EL (cell line): ENCODE measurements at places on chromosomes 16 and 17.

GRCh38 chr17:66633317-66633965, 201.5 kb upstream of the CACNG5 start:
- DNase-seq = peak; percentile 57

DNA sequence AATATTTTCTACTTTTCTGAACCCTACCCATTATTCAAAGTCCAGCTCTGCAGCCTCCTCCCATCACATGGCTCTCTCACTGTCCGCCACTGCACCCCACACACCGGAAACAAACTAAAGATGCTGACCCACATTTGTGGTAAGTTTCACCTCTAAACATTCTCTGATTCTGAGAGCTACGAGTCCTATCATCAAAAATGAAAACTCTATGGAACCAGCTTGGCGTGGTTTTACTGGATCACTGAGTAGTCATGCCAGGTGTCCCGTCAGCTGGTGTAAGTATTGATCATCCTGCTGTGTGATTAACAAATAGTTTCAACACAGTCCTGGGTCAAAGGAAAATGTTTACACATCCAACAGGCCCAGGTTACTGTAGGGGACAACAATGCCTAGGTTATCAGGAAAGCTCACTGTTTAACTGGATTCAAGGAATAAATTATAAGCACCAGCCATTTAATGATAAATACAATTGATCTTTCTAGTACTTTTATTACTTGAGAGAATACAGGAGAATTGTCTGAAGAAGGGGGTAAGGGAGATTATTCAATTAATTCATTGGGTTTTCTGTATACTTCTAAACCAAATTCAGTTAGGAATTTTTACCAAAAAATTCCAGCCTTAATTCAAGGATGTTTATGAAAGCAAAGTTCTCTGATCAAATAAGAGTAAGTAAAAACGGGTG, 33.9 kb downstream of the CYTH1 start:
- no peak for DNase-seq

GRCh38 chr17:39400547-39401411, 647 bp downstream of the FBXL20 start:
- DNase-seq = peak; percentile 21

GRCh38 chr17:37037590-37038155, 88.9 kb downstream of the AATF start:
- DNase-seq = no peak

DNA sequence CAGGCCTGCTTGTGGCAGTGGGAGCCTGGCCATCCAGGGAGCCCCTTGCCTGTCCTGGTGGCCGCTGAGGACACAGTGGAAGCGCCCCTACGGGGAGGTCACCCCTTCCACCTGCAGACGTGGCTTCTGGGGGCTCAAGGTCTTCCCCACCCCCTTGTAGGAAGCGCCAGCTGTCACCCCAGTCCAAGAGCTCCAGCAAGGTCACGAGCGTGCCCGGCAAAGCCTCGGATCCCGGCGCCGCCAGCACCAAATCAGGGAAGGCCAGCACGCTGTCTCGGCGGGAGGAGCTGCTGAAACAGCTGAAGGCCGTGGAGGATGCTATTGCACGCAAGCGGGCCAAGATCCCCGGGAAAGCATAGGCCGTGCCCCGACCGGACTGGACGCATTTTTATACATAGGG, 7.4 kb upstream of the IL17C start:
- no peak for DNase-seq

DNA sequence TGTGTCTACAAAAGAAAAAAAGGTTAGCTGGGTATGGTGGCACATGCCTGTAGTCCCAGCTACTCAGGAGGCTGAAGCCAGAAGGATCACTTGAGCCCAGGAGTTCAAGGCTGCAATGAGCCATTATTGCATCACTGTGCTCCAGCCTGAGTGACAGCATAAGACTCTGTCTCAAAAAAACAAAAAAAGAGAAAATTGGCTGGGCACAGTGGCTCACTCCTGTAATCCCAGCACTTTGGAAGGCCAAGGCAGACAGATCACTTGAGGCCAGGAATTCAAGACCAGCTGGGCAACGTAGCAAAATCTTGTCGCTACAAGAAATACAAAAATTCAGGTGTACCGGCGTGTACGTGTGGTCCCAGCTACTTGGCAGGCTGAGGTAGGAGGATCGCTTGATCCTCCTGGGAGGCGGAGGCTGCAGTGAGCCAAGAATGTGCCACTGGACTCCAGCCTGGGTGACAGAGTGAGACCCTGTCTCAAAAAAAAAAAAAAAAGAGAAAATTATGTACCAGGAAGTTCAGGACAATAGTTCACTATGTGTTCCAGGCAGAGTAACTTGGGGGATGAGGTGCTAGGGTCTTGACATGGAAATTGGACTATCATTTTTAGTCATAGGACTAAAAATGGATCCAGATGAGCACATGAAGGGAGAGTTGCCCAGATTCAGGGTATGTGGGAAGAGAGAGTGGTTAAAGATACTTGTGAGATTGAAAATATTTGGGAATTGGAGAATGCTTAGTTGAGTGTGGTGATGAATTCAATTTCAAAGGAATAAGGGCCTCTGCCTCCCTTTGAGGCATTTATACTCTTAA, 11.0 kb downstream of the ALDH3A2 start:
- DNase-seq = no peak

GRCh38 chr17:66755101-66755943, 79.6 kb upstream of the CACNG5 start:
- DNase-seq = no peak

GRCh38 chr16:73527187-73527586, 479.3 kb upstream of the ZFHX3 start:
- DNase-seq = no peak

DNA sequence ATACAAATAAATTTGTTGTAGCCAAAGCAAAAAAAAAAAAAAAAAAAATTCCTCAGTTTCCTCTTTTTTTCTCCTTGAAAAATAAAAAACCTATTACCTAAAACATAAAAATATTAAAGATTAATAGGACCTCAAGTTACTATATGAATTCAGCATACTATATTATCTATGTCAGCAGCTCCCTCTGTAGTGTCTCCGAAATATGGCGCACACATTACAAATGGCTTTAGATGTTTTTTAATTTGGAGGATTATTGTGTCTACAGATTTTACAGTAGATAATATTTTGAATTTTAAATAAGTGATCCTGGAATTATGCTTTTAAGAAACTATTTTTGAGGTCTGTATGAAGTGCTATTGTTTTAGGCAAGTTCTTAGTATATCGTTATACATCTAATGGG, 94.4 kb downstream of the NLK start:
- DNase-seq = no peak

- DNase-seq = peak; percentile 69
Observed at GRCh38 chr17:2111691-2112090, 56.8 kb downstream of the HIC1 start.

DNA sequence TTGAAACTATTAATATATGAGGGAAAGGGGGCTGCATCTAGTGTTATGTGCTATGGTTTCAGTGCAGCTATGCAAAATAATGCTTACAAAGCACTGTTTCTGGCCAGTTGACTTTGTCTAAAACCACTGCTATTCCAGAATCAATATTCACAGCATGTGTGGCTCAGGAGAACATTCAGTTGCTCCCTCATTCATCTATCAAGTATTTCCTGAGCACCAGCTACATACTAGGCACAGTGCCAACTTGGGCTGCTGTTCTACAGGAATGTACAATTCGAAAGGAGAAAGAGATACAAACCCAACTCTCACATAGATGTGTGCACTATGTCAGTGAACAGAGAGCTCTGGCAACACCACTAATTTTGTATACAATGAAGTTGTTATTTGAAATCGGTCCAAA, 183.0 kb downstream of the PHKB start:
- DNase-seq = peak; percentile 82

DNA sequence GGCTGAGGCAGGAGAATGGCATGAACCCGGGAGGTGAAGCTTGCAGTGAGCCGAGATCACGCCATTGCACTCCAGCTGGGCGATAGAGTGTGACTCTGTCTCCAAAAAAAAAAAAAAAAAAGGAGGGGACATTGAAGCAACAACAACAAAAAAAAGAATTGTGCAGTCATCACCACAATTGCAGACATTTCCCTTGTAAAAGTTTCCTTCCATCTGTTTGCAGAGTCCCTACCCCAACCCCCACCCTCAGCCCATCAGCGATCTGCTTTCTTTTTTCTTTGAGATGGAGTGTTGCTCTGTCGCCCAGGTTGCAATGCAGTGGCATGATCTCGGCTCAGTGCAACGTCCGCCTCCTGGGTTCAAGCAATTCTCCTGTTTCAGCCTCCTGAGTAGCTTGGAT, 3.7 kb downstream of the MGRN1 start:
- DNase-seq = no peak

- peak; percentile 91 for DNase-seq
Observed at GRCh38 chr17:35245196-35245486, 2.3 kb downstream of the SLFN5 start.

- no peak for DNase-seq
Observed at GRCh38 chr17:38564869-38565268, 40.9 kb downstream of the SRCIN1 start.

DNA sequence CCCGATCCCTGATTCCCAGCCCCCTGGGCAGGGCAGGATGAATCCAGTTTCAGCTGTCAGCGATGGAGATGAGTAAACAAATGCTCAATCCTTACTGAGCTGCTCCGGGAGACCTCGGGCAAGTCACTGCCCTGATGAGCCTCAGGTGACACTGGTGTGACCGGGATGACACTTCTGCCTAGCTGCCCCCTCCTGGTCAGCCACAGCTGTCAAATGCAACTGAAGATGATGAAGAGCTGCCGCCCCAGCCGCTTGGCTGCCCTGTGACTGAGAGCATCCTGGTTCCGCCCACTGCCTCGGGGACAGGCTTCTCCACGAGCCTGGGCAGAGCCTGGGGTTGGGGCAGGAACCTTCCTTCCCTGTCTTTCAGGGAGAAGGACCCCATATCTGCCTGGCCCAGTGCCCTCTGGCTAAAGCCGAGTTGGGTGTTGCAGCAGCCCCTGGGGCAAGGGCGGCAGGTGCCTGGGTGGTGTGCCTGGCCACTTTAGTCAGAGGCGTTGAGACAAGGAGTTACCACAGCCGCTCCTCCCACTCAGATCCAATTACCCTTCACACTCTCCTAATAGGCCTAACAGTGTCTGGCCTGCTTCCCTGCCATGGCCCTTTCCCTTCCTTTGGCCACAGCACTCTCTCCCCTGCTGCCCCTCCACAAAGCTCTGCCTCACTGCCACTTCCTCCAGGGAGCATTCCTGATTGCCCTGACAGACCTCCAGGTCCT, 5.5 kb downstream of the CCL17 start:
- DNase-seq = no peak

GRCh38 chr16:7744546-7745264, 412.1 kb downstream of the RBFOX1 start:
- no peak for DNase-seq

- peak; percentile 44 for DNase-seq
Observed at GRCh38 chr16:68792465-68793324, 50.6 kb upstream of the TANGO6 start.

- no peak for DNase-seq
Observed at GRCh38 chr17:19421926-19422325, 10.9 kb downstream of the RNF112 start.

- peak; percentile 58 for DNase-seq
Observed at GRCh38 chr16:67526149-67526791, 2.4 kb upstream of the RIPOR1 start.

- DNase-seq = peak; percentile 44
Observed at GRCh38 chr16:674968-675883, at the start of gene RHBDL1. TSS of gene RHBDL1 (plus strand) at chr16:675671. CDS start at chr16:675791, 120 bp downstream.

DNA sequence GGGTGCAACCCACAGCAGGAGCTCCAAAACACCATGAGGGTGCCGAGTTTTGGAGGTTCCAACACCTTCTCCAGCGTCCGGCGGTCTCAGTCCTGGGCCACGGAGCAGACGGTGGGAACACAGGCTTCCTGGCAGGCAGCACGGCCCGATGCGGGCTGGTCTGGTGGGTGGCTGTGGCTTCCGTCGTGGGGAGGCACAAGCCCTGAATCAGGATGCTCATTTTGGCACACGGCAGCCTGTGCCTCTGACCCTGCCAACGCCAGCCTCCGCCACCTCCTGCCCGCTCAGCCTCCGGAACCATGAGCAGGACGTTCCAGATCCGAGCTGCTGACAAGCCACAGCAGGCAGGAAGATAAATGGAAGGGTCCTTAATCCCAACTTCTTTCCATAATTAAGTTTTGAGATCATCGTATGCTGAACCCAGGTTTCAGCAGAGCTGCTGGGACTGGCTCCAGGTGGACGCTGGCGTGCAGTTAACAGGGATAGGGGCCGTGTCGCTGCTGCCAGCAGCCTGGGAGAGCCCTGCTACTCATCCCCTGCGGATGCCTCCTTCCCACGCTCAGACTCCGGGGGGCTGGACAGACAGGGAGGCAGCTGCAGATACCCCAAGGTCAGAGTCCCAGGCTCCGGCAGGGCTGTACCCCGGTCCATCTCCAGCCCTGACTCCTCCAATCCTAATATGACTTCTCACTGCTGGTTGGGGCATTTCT, 136.6 kb downstream of the ENGASE start:
- no peak for DNase-seq

DNA sequence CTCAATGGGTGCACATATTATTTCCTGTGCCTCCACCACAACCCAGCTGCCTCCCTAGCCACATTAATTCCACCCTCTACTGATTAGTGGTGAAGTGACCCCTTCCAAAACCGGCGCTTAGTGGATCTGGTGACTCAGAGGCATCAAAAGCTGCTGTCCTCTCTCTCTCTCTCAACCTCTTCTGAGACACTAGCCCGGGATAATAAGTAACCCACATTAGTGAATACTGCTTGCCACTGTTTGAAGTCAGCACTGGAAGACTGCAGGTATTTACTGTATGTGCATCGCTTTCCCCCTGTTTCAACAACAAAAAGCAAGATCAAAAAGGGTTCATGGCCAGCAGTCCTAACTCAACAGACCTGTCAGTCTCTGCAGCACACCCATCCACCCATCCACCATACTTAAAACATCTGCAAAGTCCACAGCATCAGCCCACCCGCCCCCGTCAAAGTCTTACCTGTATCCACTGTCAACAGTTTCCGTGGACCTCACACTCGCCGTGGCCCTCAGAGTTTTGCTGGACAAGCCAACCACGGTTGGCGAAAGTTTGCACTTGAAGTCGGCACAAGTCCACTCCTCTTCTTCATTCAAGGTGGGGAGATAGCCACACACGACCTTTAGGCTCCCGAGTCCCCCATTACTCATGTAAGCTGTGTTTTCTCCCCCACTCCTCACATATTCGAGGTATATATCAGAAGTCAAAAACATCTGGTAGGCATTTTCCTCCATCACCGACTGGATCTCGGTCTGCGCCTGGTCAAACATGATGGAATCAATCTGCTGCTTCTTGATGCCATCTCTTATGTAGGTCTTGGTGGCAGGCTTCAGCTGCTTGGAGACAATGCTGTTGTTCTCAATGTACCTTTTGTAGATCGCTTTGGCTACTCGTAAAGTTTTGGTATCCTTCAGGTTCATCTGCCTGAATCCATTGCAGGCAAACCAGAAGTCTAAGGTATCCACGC, 3.8 kb downstream of the AXIN2 start:
- DNase-seq = peak; percentile 61

DNA sequence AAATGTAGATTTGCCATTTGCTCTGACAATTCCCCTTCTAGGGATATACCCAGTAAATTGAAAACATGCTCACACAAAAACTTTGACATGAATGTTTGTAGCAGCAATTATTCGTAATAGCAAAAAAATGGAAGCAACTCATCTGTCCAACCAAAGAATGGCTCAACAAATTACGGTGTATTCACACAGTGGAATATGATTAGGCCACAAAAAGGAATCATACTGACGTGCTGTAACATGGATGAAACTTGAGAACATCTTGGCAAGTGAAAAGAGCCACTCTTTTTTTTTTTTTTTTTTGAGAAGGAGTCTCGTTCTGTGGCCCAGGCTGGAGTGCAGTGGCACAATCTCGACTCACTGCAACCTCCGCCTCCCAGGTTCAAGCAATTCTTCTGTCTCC, 24.1 kb upstream of the SPNS3 start:
- no peak for DNase-seq
